NCI-H2171 (cell line): ENCODE measurements at places on chromosomes 6 and 20.

GRCh38 chr20:14526891-14527290, 189.5 kb upstream of the FLRT3 start:
- DNase-seq = no peak

DNA sequence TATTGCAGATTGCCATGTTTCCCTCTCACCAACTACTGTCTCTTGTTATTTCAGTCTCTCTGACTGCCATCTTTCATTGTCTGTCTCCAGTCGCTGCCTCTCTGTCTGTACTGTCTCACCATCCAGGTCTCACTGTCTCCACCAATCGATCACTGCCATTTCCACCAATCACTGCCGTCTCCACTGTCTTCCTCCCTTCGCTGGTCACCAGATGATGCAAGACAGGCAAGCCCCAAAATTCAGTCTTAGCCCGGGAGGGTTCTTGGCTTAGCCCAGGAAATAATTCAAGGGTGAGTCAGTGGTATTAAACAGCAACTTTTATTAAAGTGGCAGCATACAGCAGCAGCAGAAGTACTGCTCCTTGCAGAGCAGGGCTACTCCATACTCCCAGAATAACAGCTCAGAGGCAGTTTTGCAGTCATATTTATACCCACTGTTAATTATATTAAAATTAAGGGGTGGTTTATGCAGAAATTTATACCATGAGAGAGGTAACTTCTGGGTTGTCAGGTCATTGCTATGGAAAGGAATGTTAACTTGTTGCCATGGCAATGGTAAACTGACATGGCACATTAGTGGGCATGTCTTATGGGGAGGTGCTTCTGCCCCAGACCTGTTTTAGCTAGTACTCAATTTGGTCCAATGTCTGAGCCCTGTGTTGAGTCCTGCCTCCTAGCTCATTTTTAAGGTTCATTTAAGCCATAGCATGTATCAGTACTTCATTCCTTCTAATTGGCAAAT, 23.0 kb upstream of the ECHDC1 start:
- no peak for DNase-seq

GRCh38 chr20:25408890-25409289, 1.4 kb downstream of the GINS1 start:
- no peak for DNase-seq

DNA sequence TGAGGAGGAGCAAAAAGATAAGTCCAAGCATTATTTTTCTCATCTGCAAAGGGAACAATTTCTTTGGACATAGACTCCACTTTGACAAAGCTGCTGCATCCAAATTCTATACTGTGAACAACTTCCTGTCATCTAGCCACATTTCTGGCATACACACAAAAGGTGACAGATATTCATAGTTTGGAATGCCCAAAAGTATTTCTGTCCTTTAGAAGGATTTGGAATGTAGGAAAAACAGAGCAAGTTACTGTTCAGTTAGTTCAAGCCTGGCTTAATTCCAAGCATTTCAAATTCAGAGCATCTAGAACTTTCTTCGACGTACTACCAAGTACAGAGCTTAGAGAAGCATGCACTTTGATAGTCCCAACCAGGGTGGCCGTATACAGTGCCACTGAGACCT, 134.0 kb downstream of the PDE7B start:
- DNase-seq = no peak

- DNase-seq = no peak
Measured at GRCh38 chr6:162825597-162825996, 97.8 kb downstream of the PACRG start.

DNA sequence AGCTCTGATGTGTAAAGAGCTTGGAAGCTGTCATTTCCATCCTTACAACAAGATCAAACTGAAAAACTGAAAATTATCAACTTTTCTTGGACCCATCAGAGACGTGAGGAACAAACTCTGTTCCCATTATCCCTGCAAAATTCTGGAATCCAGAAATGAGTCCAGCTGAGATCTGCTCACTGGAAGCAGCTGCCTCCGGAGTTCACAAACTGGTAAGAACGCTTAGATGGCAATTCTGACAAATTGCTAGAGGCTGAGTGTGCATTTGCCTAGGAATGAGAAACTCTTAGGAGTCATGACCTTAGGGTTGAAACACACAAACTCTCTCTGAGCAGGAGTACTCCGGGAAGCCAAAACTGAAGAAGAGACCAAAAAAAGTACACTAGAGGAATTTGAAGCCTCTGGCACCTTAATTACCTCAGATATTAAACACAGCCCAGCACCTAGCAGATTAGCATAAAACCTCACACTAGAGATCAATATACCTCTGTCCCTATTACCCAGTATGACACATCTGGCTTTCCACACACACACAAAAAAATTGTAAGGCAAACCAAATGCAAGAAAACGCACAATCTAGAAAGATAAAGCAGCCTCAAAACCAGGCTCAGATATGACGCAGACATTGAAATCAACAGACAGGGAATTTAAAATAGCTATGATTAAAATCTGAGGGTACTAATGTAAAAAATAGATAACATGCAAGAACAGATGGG, 233.5 kb upstream of the SGK1 start:
- no peak for DNase-seq

GRCh38 chr6:1917626-1918371, 308.1 kb downstream of the FOXC1 start:
- DNase-seq = no peak

GRCh38 chr6:167323111-167323510, 1.8 kb upstream of the TTLL2 start:
- no peak for DNase-seq

DNA sequence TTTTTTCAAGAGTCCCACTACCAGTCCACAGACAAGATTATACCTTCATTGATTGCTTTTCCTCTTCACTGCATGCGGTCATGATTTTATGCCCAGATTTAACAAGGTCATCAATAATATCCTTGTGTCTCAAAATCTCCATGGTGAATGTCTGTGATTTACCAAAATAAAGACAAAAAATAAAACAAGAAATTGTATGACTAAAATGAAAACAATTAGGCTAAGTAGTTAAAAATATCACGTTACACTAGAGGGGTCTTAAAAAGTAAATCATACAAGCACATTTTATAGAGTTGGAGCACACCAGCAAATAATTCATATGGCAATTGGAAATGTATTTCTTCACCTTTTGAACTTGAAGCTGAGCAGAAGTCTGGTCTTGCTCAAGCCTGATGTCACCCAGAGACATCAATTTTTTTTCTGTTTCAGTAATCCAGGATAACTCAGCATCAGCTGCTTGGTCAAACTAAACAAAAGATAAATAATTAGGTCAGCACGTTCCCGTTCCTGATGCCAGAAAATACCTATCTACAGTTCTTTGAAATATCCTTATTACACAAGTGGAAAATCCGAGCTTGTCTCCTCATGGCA, 125.4 kb downstream of the DST start:
- no peak for DNase-seq

- DNase-seq = no peak
Measured at GRCh38 chr6:130517444-130517931, 151.7 kb downstream of the TMEM200A start.

- DNase-seq = no peak
Measured at GRCh38 chr6:16660157-16660497, 101.1 kb downstream of the ATXN1 start.

DNA sequence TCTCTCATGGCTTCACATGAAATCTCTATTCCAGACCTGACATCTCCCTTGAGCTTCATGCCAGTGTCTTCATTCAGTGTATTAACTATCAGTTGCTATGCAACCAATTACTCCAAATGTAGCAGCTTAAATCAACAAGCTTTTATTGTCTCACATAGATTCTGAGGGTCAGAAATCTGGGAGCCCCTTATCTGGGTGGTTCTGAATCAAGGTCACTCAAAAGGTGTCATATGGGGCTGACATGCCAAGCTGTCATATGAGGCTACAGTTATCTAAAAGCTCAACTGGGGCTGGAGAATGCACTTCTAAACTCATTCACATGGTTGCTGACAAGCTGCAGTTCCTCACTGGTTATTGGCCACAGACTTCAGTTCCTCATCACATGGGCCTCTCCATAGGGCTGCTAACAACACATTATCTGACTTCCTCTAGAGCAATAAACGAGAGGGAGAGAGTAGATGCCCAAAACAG, 7.3 kb upstream of the CGA start:
- DNase-seq = no peak

DNA sequence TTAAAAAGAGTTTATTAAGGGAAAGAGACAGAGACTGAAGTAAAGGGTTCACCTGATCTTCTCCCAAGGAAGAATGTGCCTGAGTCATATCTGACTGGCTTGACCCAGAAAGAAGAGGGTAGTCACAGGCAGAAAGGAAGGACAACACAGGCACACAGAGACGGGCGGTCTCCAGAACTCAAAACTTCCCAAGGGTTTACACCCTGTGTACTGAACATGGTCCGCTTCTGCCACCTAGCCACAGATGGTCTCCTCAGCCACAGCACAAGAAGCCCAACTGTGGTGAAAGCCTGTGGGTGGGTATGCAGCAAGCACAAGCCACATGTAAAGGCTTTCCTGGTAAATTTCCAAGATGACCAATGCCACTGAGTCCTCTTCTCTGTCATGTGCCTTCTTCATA, 17.2 kb downstream of the UNC5CL start:
- DNase-seq = no peak

DNA sequence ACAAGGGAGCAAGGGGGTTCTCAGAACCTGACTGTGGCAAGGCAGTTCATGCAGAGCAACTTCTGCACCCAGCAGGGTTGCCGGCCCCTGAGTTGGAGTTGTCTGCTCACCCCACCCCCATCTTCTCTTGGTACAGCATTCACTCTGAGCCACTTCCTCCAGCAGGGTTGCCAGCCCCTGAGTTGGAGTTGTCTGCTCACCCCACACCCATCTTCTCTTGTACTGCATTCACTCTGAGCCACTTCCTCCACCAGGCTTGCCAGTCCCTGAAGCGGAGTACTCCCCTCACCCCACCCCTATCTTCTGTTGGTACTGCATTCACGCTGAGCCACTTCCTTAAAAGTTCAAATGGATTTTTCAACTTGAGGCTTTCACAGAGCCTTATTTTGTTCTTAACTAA, 79.7 kb upstream of the SYNDIG1 start:
- DNase-seq = no peak

DNA sequence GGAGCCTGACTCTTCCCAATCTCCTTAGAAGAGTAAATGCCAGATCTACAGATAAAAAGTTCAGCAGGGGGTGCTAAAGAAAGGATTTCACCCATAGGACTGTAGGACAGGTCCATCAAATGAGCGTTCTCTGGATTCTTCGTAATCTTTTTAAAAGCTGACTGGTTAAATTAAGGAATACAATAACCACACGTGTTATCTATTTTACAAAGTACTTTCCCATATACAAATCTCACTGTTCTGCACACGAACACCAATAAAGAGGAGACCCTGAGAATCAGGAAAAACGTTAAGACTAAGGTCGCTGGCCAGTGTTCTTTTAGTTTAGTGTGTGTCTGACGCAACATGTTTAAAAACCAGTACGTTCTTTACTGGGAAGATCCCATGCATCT, 542 bp downstream of the TUBE1 start:
- peak; percentile 22 for DNase-seq

GRCh38 chr6:146305092-146305491, 238.5 kb upstream of the RAB32 start:
- DNase-seq = no peak

GRCh38 chr6:159806021-159806458, 6.0 kb downstream of the PNLDC1 start:
- DNase-seq = no peak

- DNase-seq = no peak
Measured at GRCh38 chr6:15518057-15518456, 144.8 kb downstream of the DTNBP1 start.

- no peak for DNase-seq
Measured at GRCh38 chr6:161736326-161736725, 462.5 kb upstream of the AGPAT4 start.

- no peak for DNase-seq
Measured at GRCh38 chr6:131960371-131961133, 9.4 kb upstream of the CCN2 start.

- DNase-seq = no peak
Measured at GRCh38 chr6:29976253-29976587, 33.9 kb downstream of the HLA-A start.

GRCh38 chr6:5681480-5681879, 325.2 kb downstream of the NRN1 start:
- DNase-seq = no peak

DNA sequence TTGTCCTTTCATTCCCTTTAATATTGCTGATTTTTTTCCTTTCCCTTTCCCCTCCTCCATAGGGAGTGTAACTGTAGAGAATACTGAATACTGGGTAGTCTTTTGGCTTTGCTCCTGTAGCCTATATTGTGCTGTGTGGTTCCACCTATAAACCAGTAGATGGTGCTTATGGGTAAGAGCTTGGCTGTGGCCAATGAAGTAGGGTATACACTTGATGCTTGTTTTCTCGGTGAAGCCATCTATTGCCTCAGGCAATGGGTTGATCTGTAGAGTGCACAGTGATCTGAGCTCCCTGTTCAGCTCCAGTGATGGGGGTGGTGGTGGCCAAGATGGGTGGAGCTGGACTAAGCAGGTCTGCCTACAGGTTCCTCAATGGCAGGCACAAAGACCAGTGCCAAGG, 203.3 kb upstream of the IMPG1 start:
- no peak for DNase-seq

- no peak for DNase-seq
Measured at GRCh38 chr20:11907621-11908020, 10.1 kb upstream of the BTBD3 start.

- DNase-seq = no peak
Measured at GRCh38 chr20:34250005-34250404, 8.8 kb downstream of the ASIP start.

DNA sequence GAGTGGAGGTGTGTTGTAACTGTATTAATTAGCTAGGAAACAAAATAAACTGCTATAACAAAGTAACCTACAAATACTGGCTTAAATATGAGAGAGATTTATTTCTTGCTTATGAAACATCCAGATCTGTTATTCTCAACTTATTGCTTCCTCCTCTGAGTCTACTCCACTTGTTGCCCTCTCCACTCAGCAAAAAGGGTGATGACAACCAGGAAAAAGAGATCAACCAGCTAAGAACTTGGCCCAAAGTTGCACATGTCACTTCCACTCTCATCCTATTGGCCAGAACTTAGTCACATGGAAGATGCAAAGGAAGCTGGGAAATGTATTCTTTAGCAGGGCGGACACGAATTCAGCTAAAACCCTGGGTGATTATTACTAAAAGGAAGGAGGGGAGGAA, 5.2 kb upstream of the TP53RK start:
- no peak for DNase-seq

GRCh38 chr6:157831424-157832249, 8.6 kb downstream of the SNX9 start:
- DNase-seq = peak; percentile 39

DNA sequence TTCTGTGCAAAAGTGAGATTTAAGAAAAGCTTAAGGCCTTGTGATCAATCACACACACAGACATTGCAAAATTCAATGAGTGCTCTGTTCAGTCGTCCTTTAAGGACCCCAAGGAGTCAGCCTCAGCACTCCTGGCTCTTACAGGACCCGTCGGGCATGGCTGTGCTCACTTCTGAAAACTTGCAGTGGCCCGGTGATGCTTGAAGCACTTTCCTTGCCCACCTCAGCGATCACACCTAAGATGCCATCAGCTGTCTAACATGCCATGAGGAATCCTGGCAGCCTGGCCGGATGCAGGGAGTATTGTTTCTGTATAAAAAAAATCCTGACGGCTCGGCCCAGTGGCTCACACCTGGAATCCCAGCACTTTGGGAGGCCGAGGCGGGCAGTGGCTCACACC, 101.4 kb upstream of the LAMP5 start:
- no peak for DNase-seq
